Thyroid gland (tissue), 4 donors: ENCODE measurements at places on chromosomes 6 and 20.

GRCh38 chr6:156283091-156283490, 494.1 kb upstream of the ARID1B start:
- no peak overlapping the region for H3K4me3 ChIP-seq
- peaks cover 19% of the 10 kb centered on the region for H3K4me1 ChIP-seq
- H3K36me3 ChIP-seq, result no peaks in the 10 kb centered on the region
- no peaks in the 10 kb centered on the region for H3K27me3 ChIP-seq
- H3K27ac ChIP-seq, result no peak overlapping the region
- DNase-seq, result no peak

DNA sequence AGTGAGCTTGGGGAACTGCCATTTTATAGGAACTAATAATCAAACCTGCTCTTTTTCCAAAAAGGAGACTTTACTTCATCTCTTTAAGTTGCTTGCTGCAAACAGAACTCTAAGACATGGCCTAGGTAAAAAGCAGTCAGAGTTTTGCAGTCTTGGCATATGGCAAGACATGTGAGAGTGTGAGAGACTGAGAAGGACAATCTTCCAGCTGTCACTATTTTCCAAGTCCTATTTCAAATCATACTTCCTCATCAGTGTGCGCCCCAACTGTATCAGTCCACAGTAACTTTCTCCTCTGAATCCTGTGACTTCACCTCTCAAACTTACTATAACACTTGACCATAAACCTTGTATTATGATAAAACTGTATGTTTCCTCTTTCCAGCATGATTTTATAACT, 10.4 kb downstream of the CALHM6 start:
- no peak overlapping the region for H3K4me3 ChIP-seq
- H3K36me3 ChIP-seq, result no peaks in the 10 kb centered on the region
- no peaks in the 10 kb centered on the region for H3K4me1 ChIP-seq
- no peak for DNase-seq
- no peaks in the 10 kb centered on the region for H3K27me3 ChIP-seq

DNA sequence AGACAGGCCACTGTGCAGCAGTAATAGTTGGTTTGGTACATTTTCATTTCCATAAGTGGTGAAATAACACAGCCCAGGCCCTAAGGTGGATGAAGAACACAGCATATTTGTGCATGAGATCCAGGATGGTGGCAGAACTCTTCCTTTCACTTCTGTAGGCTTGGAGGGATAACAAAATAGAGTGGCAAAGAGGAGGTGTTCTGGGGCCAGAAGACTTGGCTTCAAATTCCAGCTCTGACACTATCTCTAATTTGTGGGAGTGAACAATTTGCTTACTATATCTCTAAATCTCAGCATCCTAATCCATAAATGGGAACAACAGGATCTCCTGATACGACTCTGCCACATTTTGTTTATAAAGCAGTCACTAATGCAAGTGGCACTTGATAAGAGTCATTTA, 111.7 kb upstream of the FAM184A start:
- no peak for DNase-seq
- H3K4me3 ChIP-seq, result no peak overlapping the region
- no peaks in the 10 kb centered on the region for H3K27me3 ChIP-seq
- H3K36me3 ChIP-seq, result no peaks in the 10 kb centered on the region
- no peaks in the 10 kb centered on the region for H3K4me1 ChIP-seq

DNA sequence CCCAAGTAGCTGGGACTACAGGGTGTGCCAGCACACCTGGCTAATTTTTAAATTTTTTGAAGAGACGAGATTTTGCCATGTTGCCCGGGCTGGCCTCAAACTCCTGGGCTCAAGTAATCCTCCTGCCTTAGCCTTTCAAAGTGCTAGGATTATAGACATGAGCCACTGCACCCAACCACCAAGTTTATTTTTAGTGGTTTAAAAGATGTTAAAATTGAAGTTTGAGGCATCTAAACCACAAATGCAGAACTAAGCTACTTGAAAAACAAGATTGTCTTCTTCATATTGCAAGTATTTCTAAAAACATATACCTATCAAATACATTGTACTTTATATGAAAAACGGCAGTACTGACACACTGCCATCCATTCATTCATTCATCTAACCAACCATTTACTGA, 31.6 kb downstream of the WASF1 start:
- H3K27me3 ChIP-seq, result no peaks in the 10 kb centered on the region
- H3K4me3 ChIP-seq, result no peak overlapping the region
- H3K36me3 ChIP-seq, result no peaks in the 10 kb centered on the region
- no peak for DNase-seq
- no peak overlapping the region for H3K27ac ChIP-seq

DNA sequence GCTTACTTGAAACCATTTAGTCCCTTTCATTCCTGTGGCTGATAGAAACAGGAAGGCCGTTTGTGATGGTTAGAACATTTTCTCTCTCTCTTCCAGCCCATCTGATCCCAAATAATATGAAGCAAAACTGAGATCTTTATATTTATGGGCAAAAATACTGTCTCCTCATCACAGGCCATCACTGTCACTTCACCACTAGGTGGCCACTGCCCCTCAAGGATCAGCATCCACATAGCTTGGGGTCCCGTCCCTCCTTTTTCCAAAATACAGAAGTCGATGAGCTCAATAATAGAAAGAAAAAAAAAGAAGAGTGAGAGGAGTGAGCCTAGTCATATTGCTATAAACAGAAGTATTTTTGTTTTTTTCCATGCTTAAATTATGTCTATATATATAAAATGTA, 46.4 kb upstream of the LAMP5 start:
- H3K4me1 ChIP-seq, result no peaks in the 10 kb centered on the region
- no peak overlapping the region for H3K4me3 ChIP-seq
- H3K27ac ChIP-seq, result no peak overlapping the region
- H3K27me3 ChIP-seq, result no peaks in the 10 kb centered on the region
